ENCODE measurements at places on chromosomes 11 and 22. TPM values are rescaled to one million over a fixed set of nuclear protein-coding genes. Genes with fewer than 3 reads are reported as not detected.
A peak's percentile ranks its signal among the peaks of the same experiment; 100 is the strongest.

- H3K4me1 ChIP-seq: no peaks in the 10 kb centered on the region
- H3K27me3 ChIP-seq: no peaks in the 10 kb centered on the region
- H3K36me3 ChIP-seq: no peaks in the 10 kb centered on the region
- DNase-seq: no peak
Measured at GRCh38 chr11:115716601-115717529, 212.7 kb upstream of the CADM1 start.

MYBPC3 gene
- total RNA-seq: 489 TPM

DNA sequence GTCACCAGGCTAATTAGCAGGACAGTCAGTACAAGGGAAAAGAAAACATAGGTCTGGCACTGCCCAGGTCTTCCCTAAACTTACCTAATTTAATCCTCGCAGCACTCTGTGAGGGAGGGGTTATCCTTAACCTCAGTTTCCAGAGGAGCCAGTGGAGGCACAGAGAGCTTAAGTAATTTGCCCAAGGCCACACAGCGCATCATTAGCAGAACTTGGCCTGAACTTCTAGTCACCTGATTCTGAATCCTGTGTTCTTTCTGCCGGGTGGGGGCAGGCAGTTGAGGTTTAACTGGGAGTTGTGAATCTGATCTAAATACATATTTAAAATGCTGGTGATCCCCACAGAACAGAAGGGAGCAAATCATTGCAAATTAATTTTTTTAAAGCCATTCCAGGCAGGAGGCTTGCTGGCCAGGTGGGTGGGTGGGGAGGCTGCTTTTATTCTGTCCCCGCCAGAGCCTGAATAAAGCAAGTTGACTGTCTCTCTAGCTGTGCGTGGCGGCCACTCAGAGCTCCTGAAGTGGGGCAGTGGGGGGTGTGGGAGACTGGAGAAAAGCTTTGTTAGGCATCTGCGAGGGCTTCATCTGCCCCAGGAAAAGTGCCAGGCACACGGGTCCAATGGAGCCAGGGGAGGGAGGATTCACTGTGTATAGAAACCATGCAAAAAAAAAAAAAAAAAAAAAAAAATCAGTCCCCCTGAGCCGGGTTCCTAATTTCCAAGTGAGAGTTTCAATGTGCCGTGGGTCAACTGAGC is 66.1 kb downstream of the NFAM1 start:
- no peak for DNase-seq
- peaks cover 19% of the 10 kb centered on the region for H3K27me3 ChIP-seq
- H3K4me3 ChIP-seq: no peak overlapping the region
- H3K27ac ChIP-seq: no peak overlapping the region
- H3K4me1 ChIP-seq: peaks cover 17% of the 10 kb centered on the region

- no peak overlapping the region for H3K27ac ChIP-seq
- no peaks in the 10 kb centered on the region for H3K4me1 ChIP-seq
- no peaks in the 10 kb centered on the region for H3K36me3 ChIP-seq
- H3K27me3 ChIP-seq: no peaks in the 10 kb centered on the region
- no peak overlapping the region for H3K4me3 ChIP-seq
Measured at GRCh38 chr22:19610518-19611253, 86.5 kb upstream of the CLDN5 start.

GRCh38 chr11:33622186-33622585 is 78.4 kb downstream of the C11orf91 start:
- H3K4me1 ChIP-seq: no peaks in the 10 kb centered on the region
- H3K4me3 ChIP-seq: no peak overlapping the region
- no peaks in the 10 kb centered on the region for H3K27me3 ChIP-seq
- H3K27ac ChIP-seq: no peak overlapping the region
- DNase-seq: peak; percentile 71
- H3K36me3 ChIP-seq: no peaks in the 10 kb centered on the region

GRCh38 chr11:9899676-9900075 is 235.8 kb downstream of the SWAP70 start:
- no peaks in the 10 kb centered on the region for H3K27me3 ChIP-seq
- H3K27ac ChIP-seq: no peak overlapping the region
- no peaks in the 10 kb centered on the region for H3K36me3 ChIP-seq
- DNase-seq: no peak
- H3K4me3 ChIP-seq: no peak overlapping the region

DNA sequence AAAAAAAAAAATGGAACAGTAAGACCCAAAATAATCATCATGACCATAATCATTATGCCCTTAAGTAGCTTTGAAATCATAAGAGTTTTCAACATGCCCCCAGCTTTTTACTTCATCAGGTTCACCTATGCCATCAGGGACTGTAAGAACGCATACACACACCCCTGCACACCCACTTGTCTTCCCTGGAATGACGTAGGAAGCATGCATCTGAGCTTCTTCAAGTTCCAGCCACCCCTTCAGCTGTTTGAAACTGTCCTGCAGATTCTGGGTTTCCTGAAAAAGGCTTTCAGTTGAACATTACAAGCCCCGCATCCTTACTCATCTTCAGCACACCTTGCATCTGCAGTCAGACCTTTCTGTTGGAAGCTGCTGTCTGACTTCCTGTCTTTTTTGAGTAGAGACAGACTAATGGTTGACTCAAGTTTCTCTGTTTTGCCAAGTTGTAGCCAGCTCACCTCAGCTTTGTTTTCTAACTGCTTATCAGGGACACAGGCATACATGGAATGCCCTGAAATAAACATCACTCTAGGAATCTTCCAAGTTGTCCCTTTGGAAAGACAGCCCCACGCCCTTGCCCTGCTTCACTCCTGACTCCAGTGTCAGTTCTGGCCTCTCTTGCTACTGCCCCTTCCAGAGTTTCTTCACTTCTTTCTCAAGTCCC is 37.0 kb downstream of the ARHGAP1 start:
- peaks cover 4% of the 10 kb centered on the region for H3K4me1 ChIP-seq
- DNase-seq: no peak
- H3K36me3 ChIP-seq: peaks cover 35% of the 10 kb centered on the region
- H3K27me3 ChIP-seq: no peaks in the 10 kb centered on the region
- no peak overlapping the region for H3K27ac ChIP-seq

PANX1 gene
- 18.9 TPM for total RNA-seq

NTM gene
- total RNA-seq: 1.1 TPM
